ENCODE measurements at places on chromosomes 2 and 18.

- DNase-seq: no peak
Measured at GRCh38 chr2:224405412-224405811, 3.5 kb upstream of the FAM124B start.

DNA sequence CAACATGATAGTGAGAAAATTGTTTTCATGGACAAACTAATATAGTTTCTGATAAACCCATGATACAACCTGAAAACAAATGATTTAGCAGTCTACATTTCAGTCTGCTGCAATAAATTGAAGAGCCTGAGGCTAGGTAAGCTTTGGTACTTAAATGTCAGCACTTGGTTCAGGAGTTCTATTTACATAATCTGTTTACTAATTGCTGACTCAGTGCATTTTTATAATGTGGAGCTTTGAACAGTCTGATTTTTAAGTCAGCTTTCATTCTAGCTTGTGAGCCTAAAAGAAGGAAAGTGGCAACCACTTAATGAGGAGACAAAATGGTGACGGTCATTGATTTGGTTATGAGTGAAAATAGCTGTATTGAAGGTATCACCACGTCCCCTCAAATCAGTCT, 488.6 kb downstream of the CPS1 start:
- no peak for DNase-seq

DNA sequence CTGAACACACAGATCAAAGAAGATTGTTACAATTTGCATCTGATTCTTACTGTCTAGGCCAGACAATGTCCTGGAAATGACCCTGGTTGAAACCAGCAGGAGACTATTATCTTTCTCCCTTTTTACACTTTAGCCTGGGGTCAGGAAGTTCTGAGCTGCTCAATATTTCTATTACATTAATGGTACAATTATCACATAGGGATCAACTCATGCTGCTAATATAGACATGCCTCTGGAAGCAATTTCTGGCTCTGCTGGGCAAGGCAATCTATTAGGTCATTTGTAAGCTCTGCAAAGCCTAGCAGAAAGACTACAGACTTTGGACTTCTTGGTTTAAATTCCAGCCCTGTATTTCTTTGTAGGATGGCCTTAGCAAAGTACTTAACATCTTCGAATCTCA, 205.3 kb downstream of the LRP1B start:
- no peak for DNase-seq

- no peak for DNase-seq
Measured at GRCh38 chr2:207655000-207655399, 29.8 kb upstream of the METTL21A start.

DNA sequence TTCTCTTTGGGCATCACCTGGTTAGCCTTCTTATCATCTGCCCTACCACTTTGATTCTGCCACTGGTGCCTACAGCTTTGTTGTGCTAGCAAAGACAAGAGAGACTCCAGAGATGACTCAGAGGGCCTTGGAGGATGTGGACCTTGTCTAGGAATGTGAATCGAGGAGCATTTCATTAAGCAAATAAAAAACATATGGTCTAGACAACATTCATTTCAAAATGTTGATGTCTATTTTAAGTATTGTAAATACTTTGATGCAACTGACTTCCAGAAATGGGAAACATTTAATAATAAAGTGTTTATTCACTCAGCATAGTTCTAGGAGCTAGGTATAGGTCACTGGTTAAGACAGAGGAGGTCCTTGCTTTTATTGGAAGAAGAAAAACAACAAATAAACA, 195.5 kb downstream of the CDCA7 start:
- no peak for DNase-seq

DNA sequence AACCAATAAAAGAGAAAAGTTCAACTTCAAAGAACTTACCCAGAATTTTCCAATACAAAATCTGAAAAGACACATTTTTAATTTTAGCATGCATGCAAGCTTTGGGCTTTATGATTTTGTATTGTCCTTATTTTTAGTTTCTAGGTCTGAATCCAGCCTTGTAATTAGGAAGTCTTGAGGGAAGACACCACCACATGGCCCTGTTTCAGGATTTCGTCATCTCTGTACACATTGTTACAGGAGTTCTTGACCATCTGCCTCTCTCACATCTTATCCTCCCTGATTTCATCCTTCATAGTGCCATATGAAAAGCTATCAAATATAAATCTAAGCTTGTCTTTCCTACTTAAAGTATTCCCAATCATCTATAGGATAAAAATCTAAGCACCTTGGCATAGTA, 176.1 kb downstream of the TXNL1 start:
- DNase-seq: no peak

GRCh38 chr18:49476664-49477411, 10.2 kb downstream of the C18orf32 start:
- DNase-seq: no peak

DNA sequence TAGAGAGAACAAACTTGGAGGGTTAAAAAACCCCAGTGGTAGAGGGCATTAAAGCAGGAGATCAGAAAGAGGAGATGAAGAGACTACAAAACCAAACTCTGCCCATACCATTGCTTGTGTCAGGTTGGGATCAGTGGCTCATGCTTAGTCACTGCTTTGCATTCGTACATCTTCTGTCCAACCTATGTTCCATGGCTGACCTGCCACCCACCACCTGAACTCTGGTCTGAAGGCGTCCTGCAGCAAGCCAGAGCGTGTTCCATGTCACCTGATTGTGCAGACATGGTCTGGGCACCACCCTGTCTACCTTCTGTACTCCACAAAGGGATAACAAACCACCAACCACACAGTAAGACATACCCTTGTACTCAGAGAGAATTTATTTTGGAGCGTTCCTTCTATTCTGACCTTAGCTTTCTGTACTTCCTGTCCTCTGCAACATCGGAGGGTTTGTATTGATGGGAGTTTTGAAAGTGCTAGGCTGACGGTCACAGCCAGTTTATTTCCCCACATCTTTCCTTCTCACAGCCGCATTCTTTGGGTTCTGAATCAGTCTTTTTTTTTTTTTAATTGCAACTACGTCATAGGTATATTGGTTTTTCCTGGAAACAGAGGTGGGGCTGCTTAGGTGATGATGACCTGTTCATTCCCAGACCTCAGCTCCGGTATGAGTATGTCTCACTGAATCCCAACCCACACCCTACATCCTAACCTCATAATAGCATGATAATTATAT, 88.3 kb downstream of the SOWAHC start:
- peak; percentile 19 for DNase-seq

DNA sequence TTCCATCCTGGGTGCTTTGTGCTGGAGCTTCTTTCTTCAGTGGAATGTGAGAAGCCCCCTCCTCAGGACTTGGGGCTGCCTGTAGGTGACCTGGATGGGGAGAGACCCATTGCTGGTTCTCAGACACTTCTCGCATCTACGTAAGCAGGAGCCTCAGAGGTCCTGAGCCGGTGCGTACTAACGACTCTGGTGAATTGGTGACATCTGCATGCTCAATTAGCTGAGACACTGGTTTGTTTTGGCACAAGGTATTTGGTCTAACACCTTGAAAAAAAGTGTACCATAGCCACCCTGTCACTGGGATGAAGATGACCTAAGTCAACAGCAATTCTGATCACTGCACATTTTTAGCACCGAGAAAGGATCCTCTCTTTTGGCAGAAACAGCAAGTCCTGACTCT, 57.7 kb downstream of the LRRC30 start:
- no peak for DNase-seq

- DNase-seq: no peak
Measured at GRCh38 chr2:164068063-164068462, 332.3 kb upstream of the FIGN start.

- DNase-seq: no peak
Measured at GRCh38 chr2:205405752-205406151, 276.5 kb upstream of the NRP2 start.

DNA sequence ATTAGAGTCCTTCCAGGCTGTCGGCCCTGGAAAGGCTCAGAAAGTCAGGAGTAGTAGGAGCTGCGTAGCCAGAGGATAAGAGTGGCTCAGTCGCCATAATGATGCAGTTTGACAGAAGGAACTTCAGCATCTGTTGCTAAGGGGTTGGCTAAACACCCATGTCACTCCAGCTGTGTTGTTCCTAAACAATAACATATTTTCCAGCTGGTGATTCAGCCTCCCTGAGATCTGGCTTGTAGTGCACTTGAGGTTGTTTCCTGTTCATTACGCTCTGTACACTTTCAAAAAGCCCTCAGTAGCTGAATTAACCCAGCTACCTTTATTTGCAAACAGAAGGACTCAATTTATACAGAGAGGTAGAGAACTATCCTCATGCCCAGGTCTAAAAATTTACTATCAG, 39.7 kb upstream of the EPAS1 start:
- DNase-seq: no peak

DNA sequence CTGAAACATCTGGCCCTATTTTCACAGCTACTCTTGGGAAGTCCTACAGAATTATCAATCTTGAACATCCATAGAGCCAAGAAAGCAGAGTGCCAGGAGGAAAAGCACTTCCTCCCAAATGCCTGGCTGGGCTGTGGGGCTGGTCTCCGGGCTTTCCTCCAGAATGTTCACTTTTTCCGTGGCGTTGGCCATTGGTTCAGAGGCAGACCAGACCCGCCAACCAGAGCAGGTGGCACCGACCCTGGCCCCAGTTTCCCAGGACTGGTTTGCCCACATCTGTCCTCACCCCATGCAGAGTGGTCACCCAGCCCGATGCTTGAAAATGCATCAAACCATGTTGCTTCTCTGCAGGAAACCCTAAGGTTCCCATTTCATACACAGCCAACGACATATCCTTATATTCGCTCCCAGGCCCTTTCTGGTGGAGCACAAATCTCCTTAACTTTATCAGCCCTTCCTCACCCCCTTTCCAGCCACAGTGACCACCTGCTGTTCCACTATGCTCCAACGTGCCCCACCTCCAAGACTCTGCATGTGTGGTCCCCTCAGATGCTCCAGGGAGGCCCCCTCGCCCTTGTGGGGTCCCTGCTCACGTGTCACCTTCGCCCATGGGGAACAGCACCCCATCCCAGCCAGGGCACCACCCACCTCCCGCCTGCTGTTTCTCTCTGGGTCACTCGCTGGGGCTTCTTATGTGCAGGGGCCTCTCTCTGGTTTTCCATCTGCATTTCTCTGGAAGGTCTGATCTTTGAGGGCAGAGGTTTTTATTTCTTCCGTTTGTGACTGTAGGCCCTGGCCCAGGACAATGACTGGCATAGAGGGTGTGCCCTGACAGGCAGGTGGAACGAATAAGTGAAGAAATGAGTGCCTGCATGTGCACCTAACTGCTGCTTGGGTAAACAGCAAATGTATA, 92.9 kb downstream of the PXDN start:
- DNase-seq: peak; percentile 62

DNA sequence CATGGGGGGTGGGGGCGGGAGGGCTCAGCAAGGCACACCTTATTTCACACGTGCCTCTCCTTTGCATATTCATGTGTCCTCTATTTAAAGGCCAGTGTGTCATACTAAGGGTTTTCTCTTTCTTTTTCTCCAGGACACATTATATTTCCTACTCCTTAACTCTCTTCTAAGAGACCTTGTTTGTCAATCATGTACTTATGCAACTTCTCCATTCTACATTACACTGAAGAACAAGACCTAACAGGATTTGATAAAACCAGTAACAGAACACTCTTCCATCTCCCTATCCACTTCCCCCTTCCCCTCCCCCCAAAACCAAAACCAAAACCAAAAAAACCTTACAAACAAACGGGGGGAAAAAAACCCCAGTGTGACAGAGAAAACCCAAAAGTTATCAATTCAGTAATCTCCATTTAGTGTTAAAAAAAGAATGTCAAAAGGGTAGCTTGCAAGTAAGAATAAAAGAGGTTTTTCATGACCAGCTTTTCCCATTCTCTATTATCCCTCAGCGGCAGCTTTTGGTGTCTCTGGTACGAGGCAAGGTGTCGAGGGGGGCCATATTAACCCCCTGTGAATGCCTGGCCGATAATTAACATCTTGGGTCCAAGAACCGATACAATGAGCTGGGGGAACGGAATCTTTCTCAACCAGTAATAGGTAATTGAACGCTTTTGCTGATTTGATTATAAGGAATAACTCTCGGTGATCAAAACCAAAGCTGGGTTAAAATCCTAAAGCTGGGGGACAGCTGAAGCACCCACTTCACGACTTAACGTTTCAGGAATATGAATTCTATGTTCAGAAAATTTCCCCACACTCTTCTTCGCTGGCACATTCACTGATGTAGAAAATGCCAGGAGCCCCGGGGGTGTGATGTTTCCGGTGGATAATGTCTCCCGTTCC, 191.0 kb upstream of the TCF4 start:
- no peak for DNase-seq

GRCh38 chr2:230912724-230913123, 12.3 kb downstream of the GPR55 start:
- DNase-seq: peak; percentile 2

DNA sequence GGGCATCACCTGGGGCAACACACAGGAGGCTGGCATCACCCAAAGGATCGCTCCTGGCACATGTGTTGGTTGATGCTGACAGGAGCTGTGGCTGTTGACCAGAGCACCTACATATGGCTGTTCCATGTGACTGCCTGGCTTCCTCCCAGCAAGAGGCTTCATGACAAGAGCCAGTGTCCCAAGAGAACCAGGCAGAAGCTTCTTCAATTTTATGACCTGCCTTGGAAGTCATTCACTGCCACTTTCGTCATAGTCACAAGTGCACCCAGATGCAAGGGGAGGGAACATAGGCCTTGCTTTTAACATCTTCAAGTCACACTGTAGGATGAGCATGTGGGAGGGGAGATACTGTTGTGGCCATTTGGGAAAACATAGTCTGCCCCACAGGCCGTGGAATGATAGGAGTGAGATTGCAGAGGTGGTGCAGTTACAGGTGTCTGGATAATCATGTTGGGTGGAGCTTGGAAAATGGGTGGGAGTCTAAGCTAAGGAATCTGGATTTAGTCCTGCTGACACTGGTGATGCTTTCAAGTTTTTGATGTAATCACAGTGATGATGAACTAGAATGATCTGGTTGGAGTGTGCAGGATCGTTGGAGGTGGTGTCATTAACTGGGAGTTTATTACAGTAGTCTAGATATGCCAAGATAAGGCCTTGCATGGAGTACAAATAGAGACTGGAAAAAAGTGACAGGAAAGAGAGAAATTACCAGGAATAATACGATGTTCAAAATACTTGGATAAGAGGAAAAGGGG, 107.0 kb downstream of the RAPGEF4 start:
- no peak for DNase-seq

GRCh38 chr2:216539791-216540241, 41.2 kb downstream of the RPL37A start:
- DNase-seq: no peak

DNA sequence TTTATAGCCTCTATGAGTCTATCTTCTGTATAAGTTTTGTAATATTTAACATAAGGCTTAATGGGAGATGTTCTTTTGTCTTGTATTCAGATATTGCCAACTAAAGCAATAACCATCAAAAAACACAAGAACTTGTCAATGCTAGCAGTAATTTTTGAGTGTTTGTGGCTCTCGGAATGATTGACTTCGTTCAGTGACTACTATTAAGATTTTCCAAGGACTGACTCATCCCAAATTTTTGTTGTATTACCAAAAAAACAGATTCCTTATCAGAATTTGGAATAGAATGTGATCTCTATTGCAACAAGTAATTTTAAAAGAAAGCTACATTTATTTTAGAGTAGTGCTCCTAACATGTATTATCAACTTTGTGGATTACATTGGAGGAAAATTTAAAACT, 8.1 kb downstream of the NABP1 start:
- DNase-seq: no peak

GRCh38 chr2:143175438-143175837, 46.2 kb downstream of the ARHGAP15 start:
- no peak for DNase-seq

- no peak for DNase-seq
Measured at GRCh38 chr18:46215902-46216723, 111.9 kb downstream of the HAUS1 start.

Measured in sigmoid colon (tissue), 7 donors.